GOT3 (cell line): ENCODE measurements at places on chromosomes 12 and 14.

DNA sequence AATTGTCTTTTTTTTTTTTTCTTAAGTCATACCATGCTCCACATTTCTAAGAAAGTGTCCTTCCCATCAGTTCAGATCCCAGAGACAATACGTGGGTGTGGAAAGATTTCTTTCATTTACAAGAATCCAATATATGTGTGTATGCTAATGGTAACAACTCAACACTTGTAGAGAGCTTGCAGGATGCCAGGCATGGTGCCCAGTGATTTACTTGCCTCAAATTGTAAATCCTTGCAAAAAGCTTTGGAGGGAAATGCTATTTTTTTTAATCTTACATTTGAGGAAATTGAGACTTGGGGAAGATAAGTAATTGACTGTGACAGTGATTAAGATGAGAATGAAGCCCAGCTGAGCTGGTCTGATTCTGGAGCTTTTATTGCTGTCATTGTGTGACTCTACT, 1264.6 kb upstream of the SEL1L start:
- DNase-seq = no peak

DNA sequence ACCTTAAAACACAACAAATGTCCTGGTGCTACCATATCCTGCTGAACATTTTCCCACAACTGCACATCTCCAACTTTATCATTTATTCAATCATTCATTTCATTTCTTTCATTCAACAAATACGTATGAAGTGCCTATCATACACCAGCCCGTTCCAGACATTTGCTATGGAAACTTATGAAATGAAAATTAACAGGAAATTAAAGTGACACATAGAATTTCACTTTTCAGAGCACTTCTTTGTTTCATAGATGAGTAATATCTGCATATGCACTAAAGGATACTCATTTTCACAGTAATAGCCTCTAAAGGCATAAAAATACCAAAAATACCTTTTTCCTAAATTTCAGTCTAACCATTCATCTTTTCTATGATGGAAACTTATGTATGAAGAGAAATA, 12.6 kb downstream of the CNIH1 start:
- DNase-seq = no peak

DNA sequence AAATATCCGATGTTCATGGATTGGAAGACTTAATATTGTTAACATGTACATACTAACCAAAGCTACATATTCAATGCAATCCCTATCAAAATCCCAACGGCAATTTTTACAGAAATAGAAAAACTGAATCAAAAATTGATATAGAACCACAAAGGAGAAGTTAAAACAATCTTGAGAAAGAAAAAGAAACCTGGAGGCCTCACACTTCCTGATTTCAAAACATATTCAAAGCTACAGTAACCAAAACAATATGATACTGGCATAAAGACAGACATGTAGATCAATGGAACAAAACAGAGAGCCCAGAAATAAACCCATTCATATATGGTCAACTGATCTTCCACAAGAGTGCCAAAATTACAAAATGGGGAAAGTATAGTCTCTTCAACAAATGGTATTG, 5.4 kb upstream of the PELI2 start:
- no peak for DNase-seq

DNA sequence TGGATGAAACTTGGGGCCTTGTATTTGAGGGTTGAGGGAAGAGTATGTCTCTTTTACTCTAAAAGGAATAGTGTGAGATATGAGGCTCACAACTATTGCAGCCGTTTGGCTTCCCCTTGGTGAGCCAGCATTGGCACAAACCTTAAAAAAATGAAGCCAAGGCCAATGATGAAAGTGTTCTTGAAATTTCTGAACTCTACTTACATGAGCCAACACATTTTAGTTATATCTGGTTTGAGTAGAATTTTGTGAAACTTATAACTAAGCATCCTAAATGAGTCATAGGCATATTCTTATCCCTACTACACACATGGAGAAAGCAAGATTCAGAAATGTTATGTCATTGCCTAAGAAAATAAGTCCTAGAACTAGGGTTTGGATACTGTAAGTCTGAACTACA, 55.3 kb upstream of the ACSS3 start:
- no peak for DNase-seq

DNA sequence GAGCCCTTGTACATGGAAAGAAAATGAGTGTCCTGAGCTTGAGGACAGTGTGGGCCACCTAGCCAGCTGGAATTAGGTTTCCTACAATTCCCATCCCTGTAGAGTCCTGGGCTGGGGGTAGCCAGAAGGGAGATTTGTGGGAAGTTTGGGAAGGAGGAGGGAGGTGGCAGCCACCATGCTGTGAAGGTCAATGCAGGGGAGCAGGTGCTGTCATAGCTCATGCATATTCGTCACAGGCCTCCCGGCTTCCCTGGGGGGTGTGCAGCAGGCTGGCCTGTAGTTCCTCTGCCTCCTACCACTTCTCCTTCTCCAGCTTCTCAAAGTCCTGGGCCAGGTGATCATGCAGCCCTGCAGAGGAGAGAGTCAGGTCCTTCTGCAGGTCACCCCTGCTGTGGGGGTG, 121.3 kb downstream of the TBX3 start:
- DNase-seq = no peak

- DNase-seq = no peak
These were observed 493 bp downstream of the NUMB start for GRCh38 chr14:73457924-73458182.

GRCh38 chr12:121085506-121086353, 46.7 kb upstream of the OASL start:
- DNase-seq = no peak

- DNase-seq = no peak
These were observed 48.0 kb upstream of the CCND2 start for GRCh38 chr12:4225571-4225970.

- DNase-seq = no peak
These were observed 13.1 kb downstream of the CDK2AP1 start for GRCh38 chr12:123258593-123258992.

- DNase-seq = no peak
These were observed 62.5 kb downstream of the DRAM1 start for GRCh38 chr12:101939856-101940265.

- no peak for DNase-seq
These were observed 33.0 kb downstream of the E2F7 start for GRCh38 chr12:77032406-77032805.

GRCh38 chr12:26978801-26979200, 35.4 kb downstream of the TM7SF3 start:
- no peak for DNase-seq

GRCh38 chr14:61530896-61531295, 164.4 kb upstream of the HIF1A start:
- no peak for DNase-seq

- no peak for DNase-seq
These were observed 68.4 kb downstream of the ANO6 start for GRCh38 chr12:45284096-45284901.
